Bronchial epithelial cell (primary cell): ENCODE measurements at places on chromosomes 4 and X. TPM values are rescaled to one million over a fixed set of nuclear protein-coding genes. Genes with fewer than 3 reads are reported as not detected.

The TGIF2LX gene
- not detected in 2 replicates for total RNA-seq

The DDX60 gene
- 2.8 and 2.9 TPM in 2 replicates for total RNA-seq

The THAP9 gene
- 2.9 TPM in 2 replicates for total RNA-seq

The NLRP2B gene
- not detected in 2 replicates for total RNA-seq

The LEF1 gene
- total RNA-seq, result not detected in 2 replicates

The ESX1 gene
- not detected in 2 replicates for total RNA-seq

The AKAP14 gene
- total RNA-seq, result not detected in 2 replicates

The ASB12 gene
- total RNA-seq, result not detected in 2 replicates

The USP17L13 gene
- not detected in 2 replicates for total RNA-seq

The CLGN gene
- total RNA-seq, result 53.1 and 78.5 TPM in 2 replicates

The JADE3 gene
- 5.5 and 6.1 TPM in 2 replicates for total RNA-seq

The ITIH6 gene
- not detected in 2 replicates for total RNA-seq

The FGFBP1 gene
- total RNA-seq, result 22.9 and 31.1 TPM in 2 replicates

The CT83 gene
- total RNA-seq, result not detected in 2 replicates

The ENAM gene
- total RNA-seq, result not detected in 2 replicates
